ENCODE measurements at places on chromosomes 3 and 15.

- DNase-seq = no peak
These were observed 25.3 kb downstream of the FAM98B start for GRCh38 chr15:38479266-38479665.

DNA sequence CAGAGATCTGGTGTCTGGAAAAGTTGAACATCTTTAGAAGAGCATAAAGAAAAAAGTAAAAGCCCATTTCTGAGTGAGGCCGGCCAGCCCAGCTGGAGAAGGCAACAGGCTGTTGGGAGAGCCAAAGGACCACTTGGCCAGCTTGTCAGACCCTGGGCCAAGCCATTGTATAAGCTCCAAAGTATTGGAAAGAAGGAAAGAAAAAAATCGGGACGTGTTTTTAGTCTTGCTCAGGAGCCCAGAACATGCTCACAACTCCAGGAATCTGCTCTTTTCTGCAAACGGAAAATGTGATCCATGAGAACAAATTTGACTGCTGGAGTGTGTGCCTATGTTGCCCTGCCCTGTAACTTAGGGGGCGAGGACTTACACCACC, 10.4 kb upstream of the CLPX start:
- DNase-seq = no peak

DNA sequence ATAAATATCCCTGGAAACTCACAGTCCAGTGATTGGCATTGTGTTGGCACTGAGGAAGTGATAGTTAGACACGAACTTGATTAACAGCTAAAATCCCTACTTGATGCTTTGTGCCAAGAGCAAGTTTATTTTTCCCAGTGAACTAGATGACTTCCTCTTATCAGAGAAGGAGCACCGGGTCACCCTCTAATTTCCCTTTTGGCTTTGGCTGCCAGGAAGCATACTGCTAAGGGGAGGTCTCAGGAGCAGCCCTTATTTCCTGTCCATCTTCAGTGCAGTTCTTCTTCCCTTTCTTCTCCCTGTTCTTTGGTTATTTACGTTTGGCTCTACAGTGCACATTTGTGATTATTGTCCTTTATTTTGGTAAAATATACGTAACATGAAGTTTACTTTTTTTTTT, 13.0 kb downstream of the FBLN2 start:
- no peak for DNase-seq

DNA sequence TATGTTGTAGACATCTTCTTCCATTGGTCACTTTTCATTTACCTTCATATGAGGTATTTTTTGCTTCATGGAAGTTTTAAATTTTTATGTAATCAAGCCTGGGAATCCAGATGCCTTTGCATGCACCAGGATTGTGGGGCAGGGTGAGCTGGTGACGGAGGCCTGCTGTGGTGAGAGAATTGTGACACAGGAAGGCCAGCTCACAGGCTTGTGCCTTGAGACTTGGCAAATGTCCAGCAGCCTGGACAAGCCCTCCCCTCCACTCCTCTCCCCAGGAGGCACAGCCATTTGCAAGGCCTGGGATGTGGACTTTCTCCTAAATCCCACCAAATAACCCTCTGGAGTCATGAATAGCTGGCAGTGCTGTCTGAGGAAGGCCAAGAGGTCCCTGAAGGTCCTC, 67.4 kb downstream of the RHCG start:
- DNase-seq = no peak

GRCh38 chr3:277873-278272, 81.3 kb downstream of the CHL1 start:
- no peak for DNase-seq

DNA sequence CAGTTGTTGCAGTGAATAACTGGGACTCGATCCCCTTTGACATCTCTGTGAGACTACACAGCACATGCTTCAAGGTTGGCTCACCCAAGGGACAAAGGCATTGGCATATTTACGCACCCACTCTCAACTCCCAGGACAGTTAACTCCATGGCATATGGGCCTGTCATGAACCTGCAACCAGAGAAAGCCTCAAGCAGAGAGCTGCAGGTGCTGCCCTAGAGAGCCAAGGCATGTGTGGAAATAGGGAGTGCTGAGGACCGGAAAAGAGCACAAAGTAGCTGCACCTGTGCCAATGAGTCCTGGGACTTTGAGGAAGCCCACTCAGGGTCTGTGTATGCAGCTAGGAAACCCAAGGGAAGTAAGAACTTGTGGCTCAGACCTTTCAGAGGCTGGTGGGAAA, 32.9 kb upstream of the SLC24A5 start:
- no peak for DNase-seq

DNA sequence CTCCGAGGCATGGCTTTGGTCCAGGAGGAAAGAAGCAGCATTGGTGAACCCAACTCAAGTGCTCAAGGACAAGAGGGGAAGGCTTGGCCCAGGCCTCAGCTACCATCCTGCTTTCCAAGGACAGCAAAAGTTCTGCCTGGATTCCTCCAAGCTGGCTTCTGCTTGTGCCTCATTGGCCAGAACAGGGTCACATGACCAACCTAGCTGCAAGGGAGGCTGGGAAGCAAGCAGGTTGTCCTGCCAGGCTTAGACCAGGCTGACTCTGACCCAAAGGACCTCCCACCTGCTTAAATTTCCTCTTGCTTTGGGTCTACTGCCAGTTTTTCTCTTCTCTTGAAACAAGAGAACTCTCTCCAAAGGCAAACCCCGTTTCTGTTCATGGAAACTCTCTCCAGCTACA, 70.7 kb downstream of the RPN1 start:
- no peak for DNase-seq

DNA sequence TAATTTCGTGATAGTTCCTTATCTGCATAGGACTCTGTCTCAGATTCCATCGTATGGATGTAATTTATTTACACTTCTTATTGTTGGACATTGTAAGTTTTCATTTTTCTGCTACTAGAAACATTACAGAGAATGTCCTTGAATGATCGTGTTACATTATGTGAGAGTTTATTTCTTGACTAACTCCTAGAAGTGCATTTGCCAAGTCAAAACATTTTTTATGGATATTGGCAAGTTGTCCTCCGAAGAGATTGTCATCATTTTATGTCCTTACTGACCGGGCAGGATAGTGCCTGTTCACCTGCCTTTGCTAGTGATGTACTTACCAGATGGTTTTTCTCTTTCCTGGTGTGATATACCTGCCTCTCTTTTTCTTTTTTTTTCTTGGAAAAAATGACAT, 13.4 kb downstream of the ASB7 start:
- no peak for DNase-seq

GRCh38 chr15:41801850-41802455, 25.9 kb upstream of the JMJD7 start:
- no peak for DNase-seq

- no peak for DNase-seq
These were observed 37.6 kb downstream of the ERICH6 start for GRCh38 chr3:150666167-150666566.

GRCh38 chr3:147246906-147247305, 159.4 kb downstream of the ZIC4 start:
- DNase-seq = no peak

GRCh38 chr3:194548346-194549321, 61.8 kb upstream of the ATP13A3 start:
- no peak for DNase-seq

Measured in T-helper 1 cell (primary cell).